ENCODE measurements at places on chromosomes 1 and 21.

GRCh38 chr1:200731654-200732332, 6.9 kb upstream of the CAMSAP2 start:
- no peak for DNase-seq

DNA sequence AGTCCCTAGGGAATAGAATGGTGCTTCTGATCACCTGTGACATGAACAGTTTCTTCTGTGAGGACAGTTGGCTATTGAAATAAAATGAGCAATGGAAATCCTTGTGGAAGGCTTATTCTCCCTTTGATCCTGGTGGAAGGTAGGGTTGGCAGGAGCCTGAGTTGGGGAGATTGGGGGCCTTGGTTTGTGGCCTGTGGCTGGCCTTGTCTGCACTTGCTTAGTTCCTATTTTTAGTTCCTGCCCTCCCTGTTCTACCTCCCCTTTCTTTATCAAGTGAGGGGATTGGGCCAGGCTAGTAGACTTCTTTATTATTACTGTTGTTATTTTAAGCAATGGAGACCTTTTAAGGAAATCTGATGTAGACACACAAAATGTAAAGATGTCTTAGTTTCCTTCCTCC, 8.2 kb downstream of the DMRTB1 start:
- DNase-seq = no peak

- DNase-seq = no peak
Measured at GRCh38 chr21:8993284-8993942, 1528.0 kb upstream of the TPTE start.

GRCh38 chr21:20086508-20086907, 911.7 kb upstream of the NCAM2 start:
- no peak for DNase-seq

GRCh38 chr1:245587435-245588115, 432.8 kb downstream of the KIF26B start:
- no peak for DNase-seq

GRCh38 chr1:235160383-235160956, 580 bp downstream of the RBM34 start:
- DNase-seq = no peak

- no peak for DNase-seq
Measured at GRCh38 chr1:183180634-183181056, 5.4 kb upstream of the LAMC2 start.

- no peak for DNase-seq
Measured at GRCh38 chr1:49864581-49864980, 159.2 kb downstream of the AGBL4 start.

DNA sequence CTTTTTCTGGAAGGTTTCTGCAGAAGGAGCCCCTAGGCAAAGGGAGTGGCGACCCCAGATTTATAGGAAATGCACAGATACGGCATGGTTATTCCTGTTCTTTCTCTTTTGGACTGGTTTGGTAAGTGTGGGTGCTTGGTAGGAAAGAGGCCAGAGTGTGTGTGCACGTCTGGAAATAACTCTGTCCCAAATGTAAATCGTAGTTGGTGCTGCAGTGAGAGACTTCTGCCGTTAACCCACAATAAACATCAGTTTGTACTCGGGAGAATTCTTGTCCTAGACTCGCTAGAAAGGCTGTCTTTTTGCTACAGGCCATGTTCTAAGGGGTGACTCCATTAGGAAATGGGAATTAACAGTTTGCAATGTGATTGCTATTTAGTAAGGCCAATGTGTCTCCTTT, 779 bp downstream of the SLC44A3 start:
- DNase-seq = no peak

DNA sequence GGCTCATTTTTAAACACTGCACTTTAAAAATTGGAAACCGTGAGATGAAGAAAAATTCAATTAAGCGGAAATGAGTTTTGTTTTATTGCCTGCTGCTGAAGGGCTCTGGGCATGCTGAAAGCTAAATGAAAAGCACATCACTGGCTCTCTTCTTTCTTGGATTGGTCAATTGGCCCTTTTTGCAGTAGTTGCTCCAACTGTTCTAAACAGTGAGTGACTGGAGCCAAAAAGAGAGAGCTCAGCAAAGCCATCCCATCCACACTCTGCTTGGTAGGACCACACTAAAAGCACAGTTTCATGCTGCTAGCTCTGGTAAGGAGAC, 48.1 kb downstream of the LHX4 start:
- DNase-seq = no peak

DNA sequence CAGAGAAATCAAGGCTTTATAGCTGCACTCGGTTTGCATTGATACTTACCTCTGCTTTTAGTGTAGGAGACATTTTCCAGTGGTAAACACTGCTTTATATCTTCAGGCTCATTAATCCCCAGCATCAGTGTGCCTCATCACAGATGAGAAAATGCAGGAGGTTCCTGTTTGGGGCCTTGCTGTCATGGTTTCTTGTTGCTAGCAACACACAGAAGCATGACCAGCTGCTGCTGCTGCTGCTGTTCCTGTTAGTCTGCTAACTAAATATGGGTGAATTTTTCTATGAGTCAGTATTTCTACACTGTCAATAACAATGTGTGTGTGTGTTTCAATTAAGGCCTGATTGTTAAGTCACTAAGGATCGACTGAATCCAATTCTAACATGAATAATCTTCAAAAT, 85.8 kb upstream of the RGS1 start:
- DNase-seq = no peak

GRCh38 chr1:25802915-25803314, 2.9 kb downstream of the SELENON start:
- DNase-seq = no peak

- no peak for DNase-seq
Measured at GRCh38 chr1:91817211-91817905, 68.6 kb downstream of the TGFBR3 start.

DNA sequence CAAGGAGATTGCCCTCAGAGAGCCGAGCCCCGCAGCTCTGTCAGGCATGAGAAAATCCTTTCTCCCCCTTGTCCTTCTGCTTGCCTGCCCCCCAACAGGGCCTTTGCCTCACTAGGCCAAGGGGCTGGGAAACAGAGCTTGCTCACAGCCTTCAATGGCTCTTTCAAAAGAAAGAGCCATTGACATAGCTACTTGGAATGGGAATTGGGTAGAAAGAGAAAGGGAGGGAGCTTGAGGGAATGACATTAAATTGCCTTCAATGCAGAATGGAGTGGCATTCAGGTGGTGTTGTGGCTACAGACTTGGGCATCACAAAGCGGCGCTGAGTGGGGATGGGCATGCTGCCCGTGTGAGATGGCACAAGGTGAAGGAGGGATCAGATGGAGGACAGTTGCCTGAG, 13.2 kb downstream of the SYT11 start:
- DNase-seq = no peak

DNA sequence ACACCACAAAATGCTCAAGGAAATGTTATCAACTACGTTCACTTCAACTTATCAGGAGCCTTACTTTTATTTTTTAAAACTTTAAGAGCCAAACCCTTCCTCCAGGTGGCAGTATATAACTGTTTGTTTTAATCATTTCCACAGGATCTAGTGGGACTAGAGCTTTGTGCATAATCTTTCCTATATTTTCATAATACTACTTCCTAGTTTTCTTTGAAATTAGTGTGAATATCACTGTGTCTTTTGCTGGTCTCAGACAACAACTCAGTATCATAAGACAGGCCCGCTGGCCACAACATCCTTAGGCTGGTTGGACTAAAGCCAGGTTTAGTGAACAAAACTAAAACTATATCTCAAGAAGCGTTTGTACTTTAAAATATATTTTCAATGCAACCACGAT, 145.5 kb downstream of the TIAM1 start:
- DNase-seq = no peak

GRCh38 chr1:154417338-154417608, 12.1 kb downstream of the IL6R start:
- no peak for DNase-seq

DNA sequence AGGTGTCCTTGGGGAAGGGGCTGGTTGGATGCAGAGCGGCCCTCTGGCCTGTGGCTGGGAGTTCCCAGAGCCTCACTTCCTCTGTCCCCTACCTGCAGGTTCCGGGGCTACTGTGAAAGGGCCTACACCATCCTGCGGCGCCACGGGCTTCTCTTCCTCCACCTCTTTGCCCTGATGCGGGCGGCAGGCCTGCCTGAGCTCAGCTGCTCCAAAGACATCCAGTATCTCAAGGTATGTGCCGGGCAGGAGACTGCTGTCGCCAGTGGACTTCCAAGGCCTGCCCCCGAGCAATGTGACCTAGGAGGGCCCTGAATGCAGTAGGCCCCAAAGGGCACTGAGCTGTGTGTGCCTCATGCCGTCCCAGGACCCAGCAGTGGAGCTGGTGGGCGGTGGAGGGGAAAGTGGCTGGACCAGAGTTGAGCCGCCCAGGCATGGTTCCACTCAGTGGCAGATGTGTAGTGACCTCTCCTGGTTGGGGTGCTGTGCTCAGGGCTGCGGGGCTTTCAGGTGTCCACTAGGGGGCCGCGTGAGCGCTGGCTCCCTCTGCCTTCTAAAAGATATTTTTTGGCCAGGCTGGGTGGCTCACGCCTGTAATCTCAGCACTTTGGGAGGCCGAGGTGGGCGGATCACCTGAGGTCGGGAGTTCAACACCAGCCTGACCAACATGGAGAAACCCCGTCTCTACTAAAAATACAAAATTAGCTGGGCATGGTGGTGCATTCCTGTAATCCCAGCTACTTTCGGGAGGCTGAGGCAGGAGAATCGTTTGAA, 73.4 kb downstream of the PIK3CD start:
- no peak for DNase-seq

GRCh38 chr1:2874607-2875480, 73.4 kb upstream of the TTC34 start:
- no peak for DNase-seq

- peak; percentile 49 for DNase-seq
Measured at GRCh38 chr1:31663622-31664452, 19.2 kb upstream of the PEF1 start.

GRCh38 chr1:9451081-9451480, 88.2 kb upstream of the SLC25A33 start:
- DNase-seq = no peak

GRCh38 chr21:45889256-45889655, 92.3 kb upstream of the COL6A1 start:
- no peak for DNase-seq

DNA sequence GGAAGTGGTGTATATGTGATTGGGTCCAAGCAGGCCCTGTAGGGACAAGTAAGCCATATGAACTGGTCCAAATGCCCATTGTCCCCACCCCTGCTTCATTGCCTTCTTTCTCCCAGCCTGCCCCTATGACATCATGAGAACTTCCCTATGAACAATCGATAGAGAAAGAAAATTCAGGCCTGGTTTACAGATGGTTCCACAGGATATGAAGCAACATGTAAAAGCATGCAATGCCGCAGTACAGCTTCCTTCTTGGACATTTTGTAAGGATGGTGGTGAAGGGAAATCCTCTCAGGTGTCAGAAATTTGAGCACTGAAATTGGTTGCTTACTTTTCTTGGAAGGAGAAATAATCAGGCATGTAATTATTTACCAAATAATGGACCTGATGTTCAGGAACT, 581.7 kb downstream of the MRPL39 start:
- DNase-seq = no peak

DNA sequence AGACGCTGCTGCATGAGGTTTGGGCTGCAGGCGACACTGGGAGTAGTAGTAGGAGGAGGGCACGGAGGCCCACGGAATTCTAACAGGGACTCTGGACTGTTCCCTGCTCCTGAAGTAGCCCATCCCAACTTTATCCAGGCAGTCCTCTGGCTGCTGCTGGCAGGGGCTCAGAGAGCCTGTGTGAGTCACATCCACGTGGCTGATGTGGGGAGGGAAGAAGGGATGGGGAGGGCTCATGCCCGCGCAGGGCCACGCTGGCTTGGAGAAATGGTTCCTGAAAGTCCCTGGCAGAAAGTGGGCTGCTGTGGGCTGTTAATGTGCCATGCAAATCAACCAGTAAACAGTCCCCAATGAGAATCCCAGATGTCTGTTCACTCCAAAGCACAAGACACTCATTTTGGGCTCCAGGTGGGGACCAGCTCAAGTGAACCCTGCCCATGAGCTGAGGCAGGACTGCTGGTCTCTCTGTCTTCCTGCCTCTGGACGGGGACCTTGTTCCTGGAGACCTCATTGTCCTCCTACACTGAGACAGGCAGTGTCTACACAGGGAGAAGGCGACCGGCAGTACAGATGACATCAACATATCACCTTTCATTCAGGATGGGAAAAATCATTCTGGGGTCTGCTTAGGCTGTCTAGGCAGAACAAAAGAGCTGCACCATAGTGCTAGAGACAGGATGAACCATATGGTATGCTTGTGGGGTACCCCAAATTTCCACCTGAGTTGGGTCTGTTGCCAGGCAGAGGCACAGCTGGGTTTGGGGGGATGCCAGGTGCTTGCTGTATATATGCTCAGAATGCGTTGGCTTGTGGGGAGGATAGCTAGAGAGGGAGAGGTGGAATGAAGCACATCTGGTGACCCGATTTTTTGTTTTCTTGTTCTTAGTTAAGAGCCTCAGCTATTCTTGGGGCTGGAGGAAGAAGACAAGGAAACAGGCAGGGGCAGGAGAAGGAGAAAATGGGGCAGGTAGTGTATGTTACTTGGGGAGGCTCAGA, 57.9 kb upstream of the FMOD start:
- DNase-seq = no peak

- DNase-seq = no peak
Measured at GRCh38 chr1:47725000-47725473, 272.1 kb downstream of the TRABD2B start.

DNA sequence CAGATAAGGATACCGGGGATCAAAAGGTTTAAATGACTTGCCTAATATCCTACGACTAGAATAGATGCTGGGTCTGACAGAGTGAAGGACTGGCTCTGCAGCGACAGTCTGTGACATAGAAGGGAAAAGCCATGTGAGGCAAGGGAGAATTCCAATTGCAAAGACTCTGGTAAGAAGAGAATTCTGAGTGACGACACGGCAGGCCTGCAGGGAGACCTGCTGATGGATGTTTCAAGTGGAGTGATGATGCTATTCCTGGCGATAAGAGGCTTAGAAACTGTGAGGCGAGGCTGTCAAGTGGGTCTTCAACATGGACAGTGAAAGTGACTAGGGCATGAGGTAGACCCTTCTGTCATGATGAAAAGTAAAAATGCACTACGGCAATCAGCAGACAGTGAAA, 176.6 kb upstream of the PBX1 start:
- DNase-seq = no peak

GRCh38 chr1:51472359-51472758, 46.7 kb downstream of the EPS15 start:
- DNase-seq = no peak

All from activated CD8-positive, alpha-beta memory T cell treated with anti-CD3 and anti-CD28 coated beads for 1 hour (primary cell).